ENCODE measurements at places on chromosomes 1 and 21. TPM values are rescaled to one million over a fixed set of nuclear protein-coding genes. Genes with fewer than 3 reads are reported as not detected.

LCE2A gene
- not detected for total RNA-seq

ISG15 gene
- 44.4 TPM for total RNA-seq

ERG gene
- total RNA-seq: 22.6 TPM

NGF gene
- 3.2 TPM for total RNA-seq

GRCh38 chr1:37797750-37798345 is 4.2 kb downstream of the MANEAL start:
- no peak overlapping the region for H3K4me3 ChIP-seq
- H3K27me3 ChIP-seq: no peaks in the 10 kb centered on the region
- peaks cover 11% of the 10 kb centered on the region for H3K36me3 ChIP-seq
- peaks cover 11% of the 10 kb centered on the region for H3K4me1 ChIP-seq

- H3K4me3 ChIP-seq: no peak overlapping the region
- no peaks in the 10 kb centered on the region for H3K36me3 ChIP-seq
- peak overlapping the region; percentile 3 for H3K27ac ChIP-seq
- peaks cover 51% of the 10 kb centered on the region for H3K4me1 ChIP-seq
- DNase-seq: no peak
These were observed 84.9 kb downstream of the ITPKB start for GRCh38 chr1:226654046-226654667.

- H3K4me1 ChIP-seq: no peaks in the 10 kb centered on the region
- no peak overlapping the region for H3K4me3 ChIP-seq
- no peak for DNase-seq
- H3K36me3 ChIP-seq: no peaks in the 10 kb centered on the region
- no peaks in the 10 kb centered on the region for H3K27me3 ChIP-seq
- H3K27ac ChIP-seq: no peak overlapping the region
These were observed 66.8 kb upstream of the DISP3 start for GRCh38 chr1:11412141-11412540.

DNA sequence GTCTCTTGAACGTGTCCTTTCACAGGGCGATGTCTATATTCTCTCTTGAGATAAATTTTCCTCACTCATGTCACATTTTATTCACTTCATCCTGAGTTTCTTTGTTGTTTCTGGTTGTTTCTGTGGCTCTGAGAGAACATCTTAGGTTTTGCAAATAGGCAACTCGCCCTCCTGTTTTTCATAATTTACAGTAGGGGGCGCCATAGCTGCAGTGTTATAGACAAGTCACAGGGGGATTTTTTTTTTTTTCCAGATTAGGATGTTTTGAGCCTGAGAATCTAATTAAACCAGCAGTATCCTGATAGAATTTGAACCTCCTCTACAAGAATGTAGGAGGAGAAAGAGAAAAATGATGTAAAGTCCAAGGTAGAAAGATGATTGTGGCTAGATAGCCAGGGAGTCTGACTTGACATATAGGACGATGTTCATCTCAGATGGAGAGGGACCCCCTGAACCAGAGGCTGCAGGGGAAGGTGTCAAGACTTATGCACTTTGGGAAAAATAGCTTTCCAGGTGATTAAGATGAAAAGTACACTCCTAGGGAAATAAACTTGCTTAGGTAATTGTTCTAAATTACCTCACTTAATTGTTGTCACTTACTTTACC is 76.3 kb downstream of the ZP4 start:
- H3K27ac ChIP-seq: no peak overlapping the region
- H3K4me1 ChIP-seq: no peaks in the 10 kb centered on the region
- no peak overlapping the region for H3K4me3 ChIP-seq
- H3K27me3 ChIP-seq: no peaks in the 10 kb centered on the region
- DNase-seq: no peak

All from thyroid gland (tissue), 4 donors.